ENCODE measurements at places on chromosomes 4 and X.

DNA sequence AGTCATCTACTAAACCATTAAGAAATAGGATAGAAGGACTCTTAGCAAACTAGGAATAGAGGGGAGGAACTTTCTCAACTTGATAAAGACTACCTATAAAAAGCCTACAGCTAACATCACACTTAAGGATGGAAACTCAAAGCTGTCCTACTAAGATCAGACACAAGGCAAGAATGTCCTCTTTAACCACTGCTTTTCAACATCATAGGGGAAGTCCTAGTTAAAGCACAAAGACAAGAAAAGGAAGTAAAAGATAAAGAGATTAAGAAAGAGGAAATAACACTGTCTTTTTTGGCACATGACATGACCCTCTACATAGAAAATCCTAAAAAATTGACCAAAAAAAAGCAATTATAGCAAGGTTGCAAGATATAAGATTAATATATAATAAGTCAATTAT lies 136.6 kb downstream of the FBXW7 start:
- DNase-seq = peak; percentile 68

GRCh38 chr4:56681158-56681852 lies at the start of gene HOPX:
HOPX (minus strand) TSS chr4:56681296; CDS start chr4:56657816, 23,480 bp downstream.
- DNase-seq = peak; percentile 74

DNA sequence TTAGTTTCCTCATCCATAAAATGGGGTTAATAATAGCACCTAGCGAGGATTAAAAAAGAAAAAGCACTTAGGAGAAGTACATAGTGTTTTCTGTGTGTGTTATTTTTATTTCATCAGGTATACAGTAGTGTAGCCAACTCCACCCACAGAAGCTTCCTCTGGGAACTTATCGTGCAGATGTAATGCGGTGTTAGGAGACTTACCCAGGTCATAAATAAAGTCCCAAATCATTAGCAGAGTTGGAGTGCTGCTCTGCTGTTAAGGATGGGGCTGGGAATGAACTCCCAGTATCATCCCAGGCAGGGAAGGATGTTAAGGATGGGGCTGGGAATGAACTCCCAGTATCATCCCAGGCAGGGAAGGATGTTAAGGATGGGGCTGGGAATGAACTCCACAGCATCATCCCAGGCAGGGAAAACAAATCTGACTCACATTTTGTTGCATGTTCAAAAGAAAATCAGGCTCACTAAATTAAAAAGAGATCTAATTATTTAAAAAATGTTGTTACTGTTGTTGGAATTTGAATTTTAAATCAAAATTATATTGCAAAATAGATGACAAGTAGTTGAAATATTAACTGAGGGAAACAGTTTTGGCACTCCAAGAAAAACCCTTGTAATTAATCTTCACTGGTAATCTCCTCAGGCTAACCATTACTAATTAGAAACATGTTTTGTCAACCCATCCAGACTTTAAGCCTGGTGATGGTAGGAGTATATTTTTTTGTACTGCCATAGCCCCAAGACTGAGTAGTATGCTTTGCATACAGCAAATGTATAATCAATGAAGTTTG lies 10.2 kb upstream of the SFRP2 start:
- DNase-seq = no peak

DNA sequence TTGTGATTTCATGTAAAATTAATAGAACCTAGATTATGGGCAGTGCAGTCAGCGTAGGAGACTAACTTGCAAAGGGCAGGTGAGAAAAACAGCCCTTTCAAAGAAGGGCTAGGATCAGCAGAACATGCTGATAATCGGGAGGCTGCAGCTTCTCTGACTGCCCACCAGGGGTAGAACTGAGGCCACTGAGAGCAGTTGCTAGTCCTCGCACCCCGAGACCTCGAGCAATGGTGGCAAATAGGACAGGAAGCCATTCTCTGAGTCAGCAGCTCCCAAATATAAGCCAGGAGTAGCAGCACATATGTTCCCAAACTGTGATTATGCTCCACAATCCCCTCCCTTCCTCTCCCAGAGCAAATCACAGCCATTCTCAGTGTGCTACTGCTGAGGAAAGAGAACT lies 186.5 kb downstream of the MSL3 start:
- no peak for DNase-seq

- no peak for DNase-seq
Measured at GRCh38 chr4:157701695-157701994, 471.2 kb downstream of the GASK1B start.

DNA sequence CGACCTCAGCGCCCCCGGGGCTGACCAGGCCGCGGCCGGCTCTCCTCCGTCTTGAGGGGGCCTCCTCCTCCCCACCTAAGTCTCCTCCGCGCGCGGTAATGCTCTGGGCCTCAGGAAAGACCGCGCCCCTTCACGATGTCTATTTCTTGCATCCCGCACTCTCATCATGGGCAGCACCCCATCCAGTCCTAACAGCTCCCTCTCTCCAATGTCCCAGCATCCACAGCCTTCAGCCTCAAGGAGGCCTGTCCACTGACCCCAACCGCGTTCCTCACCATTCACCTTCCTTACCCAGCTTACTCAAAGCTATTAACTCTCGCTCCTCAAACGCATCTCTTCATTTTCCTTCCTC lies 77.5 kb downstream of the MAGED4 start:
- no peak for DNase-seq

GRCh38 chr4:99998062-99998867 lies 48.2 kb upstream of the H2AZ1 start:
- DNase-seq = no peak

DNA sequence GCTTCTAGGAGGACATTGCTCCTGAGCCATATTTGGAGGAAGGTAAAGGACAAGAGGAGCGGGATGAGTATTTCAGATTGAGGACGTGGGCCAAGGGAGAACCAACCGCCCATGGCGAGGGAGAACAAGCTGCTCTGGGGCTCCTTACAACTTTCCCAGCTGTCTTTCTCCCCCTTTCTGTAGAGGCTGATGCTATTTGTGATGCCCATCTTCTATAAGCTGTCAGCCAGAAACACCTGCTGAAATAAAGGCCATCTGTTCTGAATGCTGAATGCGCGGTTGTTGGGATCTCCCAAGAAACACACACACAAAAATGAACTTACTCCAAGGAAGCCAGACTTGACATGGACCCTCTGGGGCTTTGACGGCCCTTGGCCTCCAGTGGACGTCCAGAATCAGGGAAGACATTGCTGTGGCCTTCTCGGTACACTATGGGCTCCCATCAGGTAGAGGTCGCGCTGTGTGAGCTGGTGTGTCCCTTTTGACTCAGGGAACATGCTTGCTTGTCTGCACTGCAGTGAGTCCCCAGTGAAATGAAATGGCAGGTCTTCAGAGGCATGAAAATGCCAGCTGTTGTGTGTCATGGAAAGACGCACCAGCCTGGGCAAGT lies 30.9 kb downstream of the RWDD4 start:
- DNase-seq = no peak

GRCh38 chr4:574346-575161 lies 1.5 kb downstream of the TMEM271 start:
- DNase-seq = no peak

DNA sequence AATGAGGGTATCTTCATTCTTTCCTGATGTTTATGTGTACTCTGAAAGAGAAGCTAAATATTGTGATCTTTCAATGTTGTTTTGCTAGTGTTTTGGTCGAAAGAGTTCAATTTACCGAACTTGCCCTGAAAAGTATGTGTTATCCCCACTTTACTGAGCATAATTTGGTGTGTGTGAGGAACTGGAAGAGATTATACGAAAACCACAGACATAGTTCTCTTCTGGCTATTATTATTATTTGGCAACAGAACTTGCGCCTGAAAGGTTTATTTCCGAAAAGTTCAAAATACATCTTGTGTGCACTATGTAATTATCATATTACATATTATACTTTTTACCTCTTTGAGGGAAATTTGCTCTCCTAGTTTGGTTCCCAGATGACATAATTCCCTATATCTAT lies 232.5 kb upstream of the INTU start:
- DNase-seq = no peak

- no peak for DNase-seq
Measured at GRCh38 chrX:38103857-38104812, 97.8 kb downstream of the SYTL5 start.

DNA sequence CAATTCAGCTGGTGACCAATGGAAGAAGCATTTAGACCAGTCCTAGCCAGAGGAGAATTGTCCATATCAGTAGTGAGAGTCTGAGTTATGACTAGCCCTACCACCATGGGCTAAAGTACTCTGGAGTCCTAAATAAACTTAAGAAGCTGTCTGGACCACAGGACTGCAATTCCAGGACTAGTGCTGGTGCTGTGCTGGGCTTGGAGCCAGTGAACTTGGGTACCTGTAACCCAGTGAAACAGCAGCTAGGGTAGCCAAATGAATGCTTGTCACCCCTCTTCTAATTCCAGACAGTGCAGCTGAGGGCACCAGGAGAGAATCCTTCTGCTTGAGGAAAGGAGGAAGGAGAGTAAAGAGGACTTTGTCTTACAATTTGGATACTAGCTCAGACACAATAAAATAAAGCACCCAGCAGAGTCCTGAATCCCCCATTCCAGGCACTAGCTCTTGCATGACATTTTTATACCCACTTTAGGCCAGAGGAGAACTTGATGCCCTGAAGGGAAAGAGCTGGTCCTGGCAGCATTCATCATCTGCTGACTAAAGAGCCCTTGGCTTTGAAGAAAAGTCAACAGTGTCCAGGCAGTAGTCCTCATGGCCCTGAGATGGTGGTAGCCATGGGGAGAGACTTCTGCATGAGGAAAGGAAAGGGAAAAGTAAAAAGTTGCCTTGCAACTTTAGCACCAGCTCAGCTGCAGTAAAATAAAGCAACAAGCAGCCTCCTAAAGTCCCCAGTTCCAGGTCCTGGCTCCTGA lies 2675.7 kb downstream of the PCDH7 start:
- no peak for DNase-seq

DNA sequence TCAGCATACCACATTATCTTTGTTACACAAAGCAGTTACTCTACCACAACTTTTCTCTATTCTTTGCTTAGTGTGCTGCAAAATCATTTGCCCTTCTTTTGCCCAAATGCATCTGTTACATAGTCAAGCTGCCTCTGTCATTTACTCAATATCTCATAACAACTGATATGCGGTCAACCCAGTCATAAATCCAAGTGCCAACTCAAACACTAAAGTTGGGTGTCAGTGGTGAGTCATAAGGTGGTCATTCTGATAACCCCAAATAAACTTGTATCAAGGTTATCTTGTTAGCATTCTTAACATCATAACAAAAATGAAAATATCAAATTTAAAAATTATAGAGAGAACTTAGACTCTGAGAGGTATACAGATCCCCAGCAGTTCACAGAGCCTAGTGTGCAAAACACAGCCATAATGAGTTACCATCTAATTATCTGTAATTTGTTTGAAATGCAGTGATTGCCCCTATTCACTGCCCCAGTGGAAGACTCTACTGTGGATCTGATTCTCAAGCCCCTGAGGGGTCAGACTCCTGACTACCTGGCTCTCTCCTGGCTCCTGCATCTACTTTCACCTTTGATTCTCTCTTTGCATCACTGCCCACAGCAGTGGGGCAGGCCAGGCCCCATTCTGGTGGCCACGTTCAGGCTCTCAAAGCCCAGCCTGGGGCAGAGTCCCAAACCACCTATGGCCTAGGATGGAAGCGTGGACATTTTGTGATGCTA lies 29.2 kb downstream of the TBC1D9 start:
- DNase-seq = no peak

GRCh38 chrX:48676893-48677270 lies 6.7 kb upstream of the WAS start:
- DNase-seq = no peak

DNA sequence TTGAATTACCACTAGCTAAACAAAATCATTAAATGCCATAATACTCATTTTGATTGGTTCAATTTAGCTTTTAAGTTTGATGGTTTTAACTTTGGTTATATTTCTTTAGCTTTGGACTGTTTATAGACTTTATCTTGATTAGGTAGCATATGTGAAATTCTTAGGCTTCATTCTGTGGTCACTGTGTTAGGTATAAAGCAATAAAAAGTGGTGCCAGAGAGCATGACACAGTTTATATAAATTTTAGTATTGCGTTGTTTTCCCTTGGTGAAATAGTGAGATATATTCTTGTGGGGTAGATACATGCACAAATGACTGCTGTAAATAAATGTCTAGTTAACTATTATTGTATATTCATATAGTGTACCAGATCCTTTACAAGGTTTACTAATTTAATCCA lies 474.2 kb upstream of the GRID2 start:
- DNase-seq = no peak

GRCh38 chr4:5051278-5052203 lies at the start of gene STK32B:
STK32B (plus strand) TSS chr4:5051480.
- peak; percentile 48 for DNase-seq

GRCh38 chr4:101019941-101020401 lies 327.4 kb downstream of the PPP3CA start:
- no peak for DNase-seq

GRCh38 chrX:57227691-57228090 lies 58.8 kb upstream of the FAAH2 start:
- DNase-seq = no peak

DNA sequence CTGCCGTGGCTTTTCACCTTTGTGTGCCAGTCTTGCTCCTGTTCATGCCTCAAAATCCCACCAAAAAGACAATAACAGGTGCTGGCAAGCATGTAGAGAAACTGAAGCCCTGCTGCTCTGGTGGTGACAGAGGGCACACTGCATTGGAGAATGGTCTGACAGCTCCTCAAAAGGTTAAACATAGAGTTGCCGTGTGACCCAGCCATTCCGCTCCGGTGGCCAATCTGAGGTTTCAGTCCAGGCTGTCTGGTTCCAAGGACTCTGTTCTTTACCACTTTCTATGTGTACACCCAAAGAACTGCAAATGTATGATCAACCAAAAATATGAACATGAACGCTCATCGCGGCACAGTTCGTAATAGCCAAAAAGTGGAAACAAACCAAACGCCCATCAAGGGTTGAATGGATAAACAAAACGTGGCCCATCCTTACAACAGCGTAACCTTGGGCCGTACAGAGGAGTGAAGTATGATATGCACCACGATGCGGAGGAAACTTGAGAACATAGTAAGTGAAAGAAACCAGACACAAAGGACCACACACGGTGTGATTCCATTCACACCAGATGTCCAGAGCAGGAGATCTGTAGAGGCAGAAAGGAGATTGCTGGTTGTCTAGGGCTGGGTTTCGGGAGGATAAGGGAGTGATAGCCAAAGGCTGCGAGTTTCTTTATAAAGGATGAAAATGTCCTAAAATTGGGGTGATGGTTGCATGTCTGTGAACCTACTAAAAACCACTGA lies 33.6 kb upstream of the WFS1 start:
- DNase-seq = no peak

- DNase-seq = no peak
Measured at GRCh38 chr4:8045909-8046308, 106.2 kb upstream of the AFAP1 start.

GRCh38 chr4:21890231-21890630 lies 58.3 kb downstream of the KCNIP4 start:
- DNase-seq = no peak

- DNase-seq = no peak
Measured at GRCh38 chr4:48651914-48652313, 128.2 kb downstream of the FRYL start.

GRCh38 chrX:108025954-108026600 lies 18.8 kb upstream of the VSIG1 start:
- no peak for DNase-seq

GRCh38 chr4:68361146-68361589 lies 11.3 kb upstream of the YTHDC1 start:
- no peak for DNase-seq
